NCI-H1105 (cell line): ENCODE measurements at places on chromosomes 1 and 21.

- no peak for DNase-seq
These were observed 99.5 kb downstream of the CASZ1 start for GRCh38 chr1:10696977-10697376.

DNA sequence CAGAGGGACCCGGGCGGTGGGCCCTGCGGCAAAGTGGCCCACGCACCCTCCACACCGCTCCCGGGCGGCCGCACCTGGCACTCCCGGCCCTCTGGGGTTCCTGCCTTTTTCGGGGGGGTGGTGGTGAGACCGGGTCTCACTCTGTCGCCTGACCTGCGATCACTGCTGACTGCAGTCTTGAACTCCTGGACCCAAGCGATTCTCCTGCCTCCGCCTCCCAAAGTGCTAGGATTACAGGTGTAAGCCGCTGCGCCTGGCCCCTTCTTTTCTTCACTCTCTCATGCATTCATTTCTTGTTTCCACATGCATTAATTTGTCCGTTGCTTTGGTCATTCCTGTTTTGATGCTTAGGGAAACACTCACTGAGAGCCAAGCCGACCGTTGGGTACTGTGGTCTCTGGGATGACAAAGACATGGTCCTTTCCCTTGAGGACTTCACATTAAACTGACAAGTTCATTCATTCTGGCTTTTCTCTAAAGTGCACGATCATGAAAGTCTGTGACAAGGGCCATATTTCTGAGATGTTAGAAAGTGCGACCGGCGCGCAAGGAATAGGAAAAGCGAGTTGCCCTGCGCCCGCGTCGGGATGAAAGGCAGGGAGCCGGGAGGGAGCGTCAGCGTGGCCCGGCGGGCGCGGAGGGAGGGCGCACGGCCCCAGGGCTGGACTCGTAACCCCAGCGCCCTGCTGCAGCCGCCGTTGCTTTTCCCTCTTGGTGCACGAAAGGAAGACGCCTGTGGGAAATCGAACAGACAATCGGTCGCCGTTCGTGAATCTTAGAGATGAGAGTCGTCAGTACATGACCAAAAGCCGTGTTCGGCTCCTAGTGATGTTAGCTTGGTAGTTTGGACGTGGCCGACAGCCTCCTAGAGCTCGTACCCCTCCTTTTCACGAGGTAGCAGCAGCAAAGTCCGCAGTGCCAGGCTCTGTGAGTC lies 1.0 kb upstream of the MCOLN2 start:
- DNase-seq, result no peak

GRCh38 chr1:9558271-9558945 lies 19.1 kb downstream of the SLC25A33 start:
- DNase-seq, result no peak

GRCh38 chr1:112527266-112528010 lies 18.7 kb downstream of the WNT2B start:
- no peak for DNase-seq

- no peak for DNase-seq
These were observed 20.8 kb upstream of the GBP1 start for GRCh38 chr1:89085781-89086180.

GRCh38 chr1:162391790-162392563 lies 10.4 kb downstream of the C1orf226 start:
- DNase-seq, result no peak

DNA sequence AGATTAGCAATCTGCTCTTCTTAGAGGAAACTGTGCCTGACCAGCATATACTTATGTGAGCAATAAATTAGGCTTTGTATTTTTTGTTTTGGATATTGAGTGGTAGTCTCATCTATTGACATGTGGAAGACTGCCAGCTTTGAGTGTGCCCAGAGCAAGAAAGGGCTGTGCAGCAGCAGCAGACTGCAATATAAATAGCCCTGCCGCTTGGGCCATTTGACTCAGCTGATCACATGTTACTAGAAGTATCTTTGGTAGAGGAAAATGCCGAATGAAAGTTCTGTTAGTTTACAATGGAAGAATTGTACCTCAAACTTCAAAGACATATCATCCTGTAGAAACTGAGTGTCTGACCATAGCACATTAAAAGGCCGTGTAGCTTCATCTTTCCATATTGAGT lies 9.1 kb upstream of the PSMB2 start:
- peak; percentile 33 for DNase-seq

GRCh38 chr1:233015965-233016364 lies 65.6 kb downstream of the NTPCR start:
- no peak for DNase-seq

DNA sequence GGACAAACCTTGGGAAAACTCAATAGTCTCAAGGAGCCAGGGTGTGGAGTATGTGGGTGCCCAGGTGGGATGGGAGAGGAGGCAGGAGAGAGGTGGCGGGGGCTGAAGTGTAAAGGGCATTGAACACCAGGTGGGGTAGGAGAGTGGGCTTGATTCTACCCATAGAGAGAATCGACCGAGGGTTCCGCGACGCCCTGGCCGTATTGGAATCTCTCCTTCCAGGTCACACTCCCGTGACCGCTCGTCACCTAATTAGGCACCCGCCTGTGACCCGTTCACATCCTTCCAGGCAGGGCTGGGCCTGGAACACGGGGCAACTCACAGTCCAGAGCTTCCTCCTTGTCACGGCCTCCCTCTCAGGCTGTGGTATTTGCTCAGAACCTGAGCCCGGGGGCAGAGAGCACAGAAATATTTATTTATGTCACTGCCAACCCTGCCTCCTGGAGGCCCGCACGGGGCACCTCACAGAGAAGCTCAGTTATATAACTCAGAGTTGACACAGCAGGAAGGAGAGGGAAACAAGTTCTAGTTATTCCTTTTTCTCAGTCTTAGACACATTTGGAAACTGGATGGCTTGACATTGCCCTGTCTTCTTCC lies 12.0 kb downstream of the NCMAP start:
- DNase-seq, result no peak

- no peak for DNase-seq
These were observed 5.2 kb downstream of the IL6R start for GRCh38 chr1:154410185-154410827.

GRCh38 chr1:56382929-56383328 lies 196.4 kb downstream of the PLPP3 start:
- no peak for DNase-seq

- DNase-seq, result no peak
These were observed 11.0 kb downstream of the KRTAP10-1 start for GRCh38 chr21:44529011-44529421.

DNA sequence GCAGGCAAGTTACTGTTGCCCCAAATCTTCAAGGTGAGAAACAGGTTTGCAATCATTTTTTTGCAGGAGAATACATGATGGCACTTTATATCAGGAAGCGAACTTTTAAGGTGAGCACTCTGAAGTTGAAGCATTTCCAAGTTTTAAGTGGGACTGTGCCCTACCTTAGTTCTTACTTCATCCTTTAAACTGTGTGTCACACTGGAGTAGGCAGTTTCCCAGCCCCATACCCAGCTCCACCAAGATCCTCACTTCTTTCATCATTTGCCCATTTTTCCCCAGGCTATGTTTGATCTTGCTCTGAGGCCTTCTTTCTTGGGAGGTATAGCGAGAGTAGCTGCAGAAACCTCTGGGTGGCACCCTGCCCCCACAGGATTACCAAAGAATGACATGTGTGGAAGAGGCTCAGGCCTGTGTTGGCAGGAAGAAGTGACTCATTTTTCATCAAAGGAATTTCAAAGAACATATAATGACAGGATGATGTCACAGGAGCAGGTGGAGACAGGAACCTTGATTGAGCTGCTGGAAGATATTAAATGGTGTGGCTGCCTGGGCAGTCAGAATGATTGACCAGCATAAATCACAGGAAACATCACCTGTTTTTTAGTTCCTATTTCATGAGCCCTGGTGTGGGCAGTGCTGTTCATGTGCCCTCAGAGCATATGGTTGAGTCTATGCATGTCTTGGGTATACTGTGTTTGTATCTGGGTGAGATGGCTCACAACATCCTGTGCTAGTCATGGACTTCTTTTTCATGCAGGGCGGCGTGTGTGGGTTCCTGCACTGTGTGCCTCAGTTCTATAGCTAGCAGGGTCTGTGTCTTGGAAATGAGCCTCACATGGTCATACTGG lies 20.8 kb upstream of the MACF1 start:
- no peak for DNase-seq

- no peak for DNase-seq
These were observed 42.6 kb upstream of the ATP2B4 start for GRCh38 chr1:203584035-203584434.

- DNase-seq, result no peak
These were observed 82.7 kb downstream of the TAS1R2 start for GRCh38 chr1:18776777-18777176.

DNA sequence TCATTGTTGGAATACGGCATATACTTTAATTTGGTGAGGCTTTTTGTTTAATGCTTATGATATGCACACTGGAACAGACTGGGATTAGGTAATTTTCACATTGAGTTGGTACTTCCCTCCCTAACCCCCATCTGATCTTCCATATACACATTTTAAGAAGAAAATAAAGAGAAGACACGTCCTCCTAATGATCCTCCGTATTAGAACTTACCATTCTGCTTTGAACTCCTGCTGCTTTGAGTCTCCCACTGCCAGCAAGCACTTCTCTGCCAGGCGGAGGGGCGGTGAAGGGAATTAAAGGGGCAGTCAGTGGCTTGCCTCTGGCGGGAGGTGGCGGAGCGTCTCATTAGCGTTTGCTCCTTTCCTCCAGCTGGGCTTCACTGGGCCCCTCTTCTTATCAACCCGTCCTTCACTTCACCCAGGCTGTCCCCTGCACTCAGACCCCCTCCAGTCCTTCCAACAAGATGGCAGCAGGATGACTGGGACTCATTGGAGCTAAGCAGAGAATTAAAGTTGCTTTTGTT lies 433.4 kb downstream of the KIF26B start:
- DNase-seq, result no peak

GRCh38 chr1:160904783-160905616 lies 20.0 kb upstream of the ITLN1 start:
- DNase-seq, result no peak

GRCh38 chr1:63746129-63746864 lies 27.5 kb upstream of the ROR1 start:
- no peak for DNase-seq

DNA sequence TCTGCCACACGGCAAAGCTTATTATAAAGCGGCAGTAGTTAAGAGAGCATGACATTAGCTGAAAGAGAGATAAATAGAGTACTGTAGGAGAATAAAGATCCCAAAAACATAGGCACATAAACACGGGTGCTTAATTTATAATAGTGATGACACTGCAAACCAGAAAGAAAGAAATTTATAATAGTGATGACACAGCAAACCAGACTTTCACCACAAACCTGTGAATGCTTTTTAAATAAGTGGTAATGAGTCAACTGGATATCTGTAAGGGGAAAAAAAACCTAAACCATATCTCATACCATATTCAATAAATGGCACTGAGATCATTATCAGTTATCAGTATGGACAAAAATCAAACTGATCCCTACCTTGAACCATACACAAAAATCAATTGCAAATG lies 25.5 kb downstream of the USP1 start:
- no peak for DNase-seq

DNA sequence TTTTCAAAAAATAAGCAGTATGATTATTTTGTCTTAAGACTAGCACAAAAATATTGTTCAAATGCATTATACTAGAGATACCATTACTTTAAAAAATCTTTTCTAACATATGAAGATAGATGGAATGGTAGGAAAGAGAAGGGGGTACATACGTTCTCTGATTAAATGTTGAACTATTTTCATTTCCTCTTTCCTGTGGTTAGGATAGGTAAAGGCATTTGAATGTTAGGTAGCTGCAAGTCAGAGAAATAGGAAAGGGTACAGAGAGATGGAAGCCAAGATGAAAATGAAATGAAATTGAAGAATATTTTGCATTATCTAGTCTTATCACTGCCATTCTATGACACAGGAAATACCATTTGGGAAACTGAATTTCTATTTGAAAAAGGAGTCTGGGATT lies 28.3 kb downstream of the TLCD4 start:
- DNase-seq, result no peak

GRCh38 chr1:150176593-150176992 lies 26.9 kb downstream of the PLEKHO1 start:
- DNase-seq, result no peak

GRCh38 chr1:159936273-159936904 lies 9.0 kb downstream of the IGSF9 start:
- no peak for DNase-seq

GRCh38 chr1:182183606-182184005 lies 122.1 kb upstream of the ZNF648 start:
- DNase-seq, result no peak

- peak; percentile 7 for DNase-seq
These were observed 58.9 kb upstream of the TRABD2B start for GRCh38 chr1:48055876-48056764.

DNA sequence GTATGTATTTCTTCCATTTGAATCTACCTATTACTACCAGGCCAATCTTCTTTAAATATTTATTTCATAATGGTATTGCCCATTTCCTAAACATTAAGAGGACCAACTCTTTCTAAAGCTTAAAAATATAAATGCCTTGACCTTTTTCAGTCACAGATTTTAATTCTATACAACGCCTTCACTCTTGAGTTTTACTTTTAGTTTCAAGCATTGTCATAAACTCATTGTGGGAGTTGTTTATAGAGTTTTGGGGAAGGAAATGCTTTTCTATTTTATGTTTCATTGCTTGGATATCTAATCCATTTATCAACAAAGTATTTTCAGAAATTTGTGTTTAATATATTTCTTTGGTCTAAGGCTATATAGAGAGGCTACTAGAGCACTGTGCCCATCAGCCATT lies 155.8 kb downstream of the DPYD start:
- DNase-seq, result no peak

GRCh38 chr1:16922885-16923431 lies 1.2 kb downstream of the CROCC start:
- DNase-seq, result no peak

- no peak for DNase-seq
These were observed 12.8 kb downstream of the ZFP69B start for GRCh38 chr1:40462956-40463590.
